Upper lobe of right lung (tissue), 1 donor: ENCODE measurements at places on chromosomes 1 and 21.

- H3K36me3 ChIP-seq = no peaks in the 10 kb centered on the region
- no peak for DNase-seq
- H3K27me3 ChIP-seq = no peaks in the 10 kb centered on the region
- no peak overlapping the region for H3K4me3 ChIP-seq
Measured at GRCh38 chr1:94646141-94646643, 104.6 kb upstream of the F3 start.

GRCh38 chr1:242243472-242243871 is 244.6 kb upstream of the MAP1LC3C start:
- no peak for DNase-seq

GRCh38 chr1:38586993-38587646 is 272.5 kb downstream of the RRAGC start:
- H3K4me1 ChIP-seq = no peaks in the 10 kb centered on the region
- DNase-seq = peak; percentile 83
- H3K27me3 ChIP-seq = no peaks in the 10 kb centered on the region
- H3K27ac ChIP-seq = no peak overlapping the region

GRCh38 chr21:25836396-25836795 is 101.6 kb downstream of the GABPA start:
- no peaks in the 10 kb centered on the region for H3K27me3 ChIP-seq
- H3K36me3 ChIP-seq = no peaks in the 10 kb centered on the region
- no peak overlapping the region for H3K4me3 ChIP-seq
- no peaks in the 10 kb centered on the region for H3K4me1 ChIP-seq
